ENCODE measurements at places on chromosomes 4 and X.

- no peak for DNase-seq
Observed at GRCh38 chr4:174358829-174359228, 75.1 kb downstream of the CEP44 start.

DNA sequence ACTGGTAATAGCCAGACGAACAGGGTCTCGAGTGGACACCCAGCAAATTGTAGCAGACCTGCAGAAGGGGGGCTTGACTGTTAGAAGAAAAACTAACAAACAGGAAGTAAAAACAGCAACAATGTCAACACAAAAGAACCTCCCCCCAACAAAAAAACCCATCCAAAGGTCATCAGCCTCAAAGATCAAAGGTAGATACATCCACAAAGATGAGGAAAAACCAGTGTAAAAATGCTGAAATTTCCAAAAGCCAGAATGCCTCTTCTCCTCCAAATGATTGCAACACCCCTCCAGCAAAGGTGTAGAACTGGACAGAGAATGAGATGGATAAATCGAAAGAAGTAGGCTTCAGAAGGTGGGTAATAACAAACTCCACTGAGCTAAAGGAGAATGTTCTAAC lies 313.0 kb upstream of the TEX13C start:
- no peak for DNase-seq

- no peak for DNase-seq
Observed at GRCh38 chrX:150929058-150929457, 30.6 kb upstream of the CD99L2 start.

DNA sequence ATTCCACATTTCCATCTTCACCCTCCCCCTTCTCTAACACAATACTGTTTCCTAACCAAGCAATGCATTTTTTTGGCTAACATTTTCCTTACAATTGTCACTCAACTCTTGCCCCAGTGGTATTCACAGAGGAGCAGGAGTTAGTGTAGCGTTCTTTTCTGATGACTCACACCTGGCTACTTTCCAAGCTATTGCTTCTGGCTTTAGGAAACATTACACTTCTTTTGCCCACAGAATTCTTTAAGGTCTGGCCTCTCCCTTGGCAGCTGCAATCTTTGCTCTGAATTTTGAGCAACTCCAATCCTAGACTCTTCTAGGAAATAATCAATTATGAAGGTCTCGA lies 27.5 kb upstream of the PDGFC start:
- peak; percentile 24 for DNase-seq

DNA sequence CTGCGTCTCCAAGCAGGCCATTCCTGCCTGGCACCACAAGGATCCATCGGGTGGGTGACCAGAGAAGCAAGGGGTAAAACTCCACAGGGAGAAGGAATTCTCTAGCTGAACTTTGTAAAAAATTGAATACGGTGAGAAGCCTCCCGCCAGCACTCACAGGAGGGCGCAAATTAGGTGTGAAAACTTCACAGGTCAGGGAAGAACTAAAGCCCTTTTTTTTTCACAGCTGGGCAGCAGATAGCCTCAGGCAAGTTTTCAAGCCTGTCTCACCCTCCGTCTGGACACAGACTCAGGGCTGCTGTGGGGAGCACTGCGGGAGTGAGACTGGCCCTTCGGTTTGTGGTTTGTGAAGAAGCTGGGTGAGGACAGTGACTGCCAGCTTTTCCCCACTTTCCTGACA lies 224.1 kb upstream of the FGF16 start:
- DNase-seq, result no peak

- DNase-seq, result no peak
Observed at GRCh38 chr4:138749303-138749702, 266.3 kb upstream of the NOCT start.

- no peak for DNase-seq
Observed at GRCh38 chrX:87409113-87409841, 108.3 kb upstream of the KLHL4 start.

DNA sequence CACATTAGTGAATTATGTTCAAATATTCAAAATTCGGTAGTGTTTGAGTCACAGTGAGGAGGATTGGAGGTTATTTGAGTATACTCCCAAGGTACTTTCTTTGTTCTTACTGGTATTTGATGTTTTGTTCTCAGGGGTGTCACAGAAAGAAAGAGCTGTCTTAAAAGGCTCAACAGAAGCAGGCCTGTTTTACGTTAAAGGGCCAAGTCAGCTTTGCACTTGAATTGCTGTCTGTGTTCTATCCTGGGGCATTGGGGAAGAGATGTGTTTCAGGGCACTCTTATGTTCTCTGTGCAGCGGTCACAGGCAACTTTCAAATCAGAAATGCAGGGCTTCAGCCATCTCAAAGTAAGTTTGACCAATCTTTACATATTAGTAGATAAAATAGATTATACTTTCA lies 1113.1 kb upstream of the LCORL start:
- no peak for DNase-seq

- no peak for DNase-seq
Observed at GRCh38 chr4:117770269-117771102, 263.8 kb upstream of the NDST3 start.

GRCh38 chr4:14513471-14513870 lies 488.8 kb upstream of the CPEB2 start:
- DNase-seq, result no peak

GRCh38 chr4:53622739-53623151 lies 31.5 kb upstream of the LNX1 start:
- no peak for DNase-seq

DNA sequence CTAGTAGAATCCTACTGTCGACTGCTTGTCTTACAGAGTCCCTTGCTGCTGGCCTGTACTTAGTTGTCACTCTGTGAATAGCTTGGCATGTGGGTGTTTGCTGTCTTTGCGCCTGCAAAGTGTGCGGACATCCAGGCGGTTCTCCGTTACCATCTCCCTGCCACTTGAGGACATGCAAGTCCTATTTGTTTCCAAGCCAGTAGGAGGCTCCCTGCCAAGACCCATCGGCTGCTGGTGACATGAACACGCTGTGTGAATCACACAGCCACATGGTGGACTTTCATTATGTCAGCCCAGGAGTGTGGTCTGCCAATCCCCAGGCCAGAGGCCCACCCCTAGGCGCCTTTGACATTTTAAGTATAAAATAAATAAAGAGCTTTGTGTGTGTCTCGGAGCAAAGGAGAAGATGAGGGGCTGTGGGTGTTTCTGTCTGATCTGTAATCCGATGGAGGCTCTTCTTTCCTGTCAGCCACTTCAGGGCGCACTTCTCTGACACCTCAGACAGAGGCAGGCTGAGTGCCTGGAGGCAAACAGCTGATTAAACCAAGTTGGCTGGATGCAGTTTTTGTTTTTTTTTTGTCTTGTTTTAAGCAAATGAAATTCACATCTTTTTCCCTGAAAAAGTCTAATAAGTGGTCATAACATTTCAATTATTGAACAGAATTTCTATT lies 51.5 kb downstream of the ALPK1 start:
- peak; percentile 43 for DNase-seq

DNA sequence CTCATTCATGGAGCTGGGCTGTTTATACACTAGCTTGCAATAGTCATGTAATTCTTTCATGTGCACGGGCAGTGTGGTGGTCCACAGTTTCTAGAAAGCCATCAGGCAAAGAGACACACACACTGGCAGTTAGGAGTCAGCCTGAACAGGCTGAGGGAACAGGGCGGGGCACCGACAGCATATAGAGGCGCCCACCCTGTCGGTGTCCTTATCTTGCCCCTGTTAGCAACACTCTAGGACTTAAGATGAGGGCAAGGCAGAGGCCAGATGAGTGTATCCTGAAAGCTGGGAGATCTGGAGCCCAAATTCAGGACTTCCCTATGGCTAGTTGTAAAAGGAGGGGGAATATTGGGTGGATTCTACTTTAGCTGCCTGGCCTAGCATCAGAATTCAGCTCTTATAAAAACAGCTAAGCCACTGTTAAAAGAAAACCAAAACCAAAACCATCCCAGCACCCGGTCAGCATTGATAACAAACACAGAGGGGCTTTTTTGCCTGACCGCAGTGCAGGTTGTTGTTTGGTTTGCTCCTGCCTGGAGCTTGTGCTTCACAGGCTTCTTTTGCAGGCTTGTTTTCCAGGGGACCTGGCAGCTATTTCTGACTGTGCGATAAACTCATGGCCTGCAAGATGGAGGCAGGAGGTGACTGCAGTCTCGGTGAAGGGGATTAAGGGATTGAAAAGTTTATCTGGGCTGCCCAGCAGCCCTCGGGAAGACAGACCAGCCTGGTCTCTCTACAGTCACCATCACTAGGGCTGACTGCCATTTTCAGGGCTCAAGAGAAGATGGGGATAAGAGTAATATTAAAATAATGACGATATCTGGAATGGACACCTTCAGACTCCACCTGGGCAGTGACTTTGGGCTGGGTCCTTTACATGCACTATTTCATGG lies 638.9 kb downstream of the MID1IP1 start:
- DNase-seq, result no peak

GRCh38 chr4:111666826-111667360 lies 478.4 kb upstream of the FAM241A start:
- no peak for DNase-seq

GRCh38 chrX:48854898-48855297 lies 19.5 kb upstream of the PCSK1N start:
- no peak for DNase-seq

DNA sequence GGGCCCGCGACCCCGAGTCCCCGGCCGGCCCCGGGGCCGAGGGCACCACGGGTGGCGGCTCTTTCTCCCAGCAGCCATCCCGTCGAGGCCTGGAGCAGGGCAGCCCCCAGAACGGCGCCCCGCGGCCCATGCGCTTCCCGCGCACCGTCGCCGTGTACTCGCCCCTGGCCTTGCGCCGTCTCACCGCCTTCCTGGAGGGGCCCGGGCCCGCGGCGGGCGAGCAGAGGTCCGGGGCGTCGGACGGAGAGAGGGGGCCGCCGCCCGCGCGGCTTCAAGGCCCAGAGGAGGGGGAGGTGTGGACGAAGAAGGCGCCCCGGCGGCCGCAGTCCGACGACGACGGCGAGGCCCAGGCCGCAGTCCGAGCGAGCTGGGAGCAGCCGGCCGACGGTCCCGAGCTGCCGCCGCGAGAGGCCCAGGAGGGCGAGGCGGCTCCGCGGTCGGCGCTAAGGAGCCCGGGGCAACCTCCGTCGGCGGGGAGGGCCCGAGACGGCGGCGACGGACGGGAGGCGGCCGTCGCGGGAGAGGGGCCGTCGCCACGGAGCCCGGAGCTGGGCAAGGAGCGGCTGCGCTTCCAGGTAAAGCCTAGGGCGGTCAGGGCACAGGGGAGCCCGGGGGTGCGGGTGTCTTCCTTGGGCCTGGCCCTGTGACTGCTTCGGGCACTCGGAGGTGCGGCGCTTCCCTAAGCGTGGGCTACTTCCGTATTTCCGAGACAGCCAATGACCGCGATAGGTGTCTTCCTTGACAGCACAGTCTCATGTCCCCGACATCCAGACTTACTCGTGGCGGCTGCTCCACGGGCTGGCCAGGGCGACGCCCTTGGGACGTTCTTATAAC lies 845 bp downstream of the ZAR1 start:
- no peak for DNase-seq

GRCh38 chr4:12110627-12111026 lies 681.9 kb upstream of the HS3ST1 start:
- DNase-seq, result no peak

DNA sequence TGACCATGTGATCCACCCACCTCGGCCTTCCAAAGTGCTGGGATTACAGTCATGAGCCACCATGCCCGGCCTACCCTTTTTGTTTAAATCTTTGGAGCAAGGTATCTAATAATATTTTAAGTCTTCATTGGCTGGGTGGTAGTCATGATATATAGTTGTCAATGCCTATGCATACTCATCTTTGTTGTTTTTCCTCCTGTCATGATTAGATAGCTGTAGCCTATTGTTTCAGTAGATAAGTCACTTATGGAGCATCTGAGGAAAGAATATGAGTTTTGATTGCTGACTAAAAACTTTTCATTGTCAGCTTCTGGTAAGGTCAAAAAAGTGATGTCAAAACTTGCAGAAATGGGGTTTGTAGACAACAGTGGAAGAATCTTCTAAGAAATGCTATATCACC lies 119.8 kb downstream of the KDM6A start:
- DNase-seq, result no peak

- DNase-seq, result no peak
Observed at GRCh38 chr4:185651851-185652250, 116.5 kb upstream of the PDLIM3 start.

- peak; percentile 81 for DNase-seq
Observed at GRCh38 chrX:48897157-48897624, 377 bp downstream of the TIMM17B start.

GRCh38 chrX:135191838-135192237 lies 20.6 kb upstream of the CT55 start:
- no peak for DNase-seq

- DNase-seq, result no peak
Observed at GRCh38 chrX:122078079-122078478, 1030.7 kb downstream of the GLUD2 start.

DNA sequence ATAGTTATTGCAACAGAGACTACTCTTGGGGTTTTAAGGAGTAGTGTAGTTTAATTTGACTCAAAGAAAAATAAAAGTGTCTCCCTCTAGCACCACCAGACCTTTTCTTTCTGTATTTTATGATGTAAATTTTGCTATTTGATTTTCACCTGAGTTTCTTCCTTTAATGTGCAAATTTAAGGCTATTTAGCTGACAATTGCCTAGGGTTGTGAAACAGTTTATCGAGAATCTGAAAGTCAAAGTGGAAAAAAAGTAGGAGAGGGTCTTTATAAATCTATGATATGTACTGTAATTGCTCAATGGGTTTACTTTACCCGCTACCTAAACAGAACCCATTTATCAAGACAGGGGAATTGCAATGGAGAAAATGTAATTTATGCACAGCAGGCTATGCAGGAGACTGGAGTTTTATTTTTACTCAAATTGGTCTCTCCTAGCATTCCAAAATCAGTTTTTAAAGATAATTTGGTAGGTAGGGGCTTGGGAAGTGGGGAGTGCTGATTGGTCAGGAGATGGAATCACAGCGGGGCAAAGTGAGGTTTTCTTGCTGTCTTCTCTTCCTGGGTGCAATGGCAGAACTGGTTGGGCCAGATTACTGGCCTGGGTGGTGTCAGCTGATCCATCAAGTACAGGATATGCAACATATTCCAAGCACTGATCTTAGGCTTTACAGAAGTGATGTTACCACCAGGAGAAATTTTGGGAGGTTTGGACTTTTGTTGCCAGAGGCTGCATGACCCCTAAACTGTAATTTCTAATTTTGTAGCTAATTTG lies 228.6 kb upstream of the TACR3 start:
- DNase-seq, result no peak

- peak; percentile 56 for DNase-seq
Observed at GRCh38 chr4:75916091-75916661, 13.9 kb upstream of the PPEF2 start.

GRCh38 chr4:74547042-74547441 lies 102.1 kb downstream of the AREG start:
- no peak for DNase-seq

- no peak for DNase-seq
Observed at GRCh38 chrX:13840121-13840520, 23.2 kb upstream of the GPM6B start.

DNA sequence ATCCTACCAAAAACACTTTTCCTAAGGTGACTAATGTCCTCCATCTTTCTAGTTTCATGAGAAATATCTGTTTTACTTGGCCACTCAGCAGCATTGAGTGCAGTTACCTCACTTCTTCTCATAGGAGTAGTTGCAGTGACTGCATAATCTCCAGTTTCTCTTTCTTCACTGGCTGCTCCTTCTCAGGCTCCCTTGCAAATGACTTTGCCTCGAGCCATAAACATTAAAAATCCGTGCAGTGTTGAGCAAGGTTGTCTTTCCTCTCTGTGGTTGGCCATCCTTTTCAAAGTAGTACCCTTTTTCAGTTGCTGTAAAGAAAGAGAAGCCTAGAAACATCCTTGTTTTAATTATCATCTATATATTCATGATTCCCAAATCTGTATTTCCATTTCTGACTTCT lies 10.2 kb upstream of the PRKG2 start:
- no peak for DNase-seq

- no peak for DNase-seq
Observed at GRCh38 chr4:140070973-140071372, 83.0 kb downstream of the MAML3 start.

GRCh38 chr4:139210486-139210885 lies 33.5 kb upstream of the ELF2 start:
- DNase-seq, result no peak
